Lower leg skin (tissue), 4 donors: ENCODE measurements at places on chromosomes 12 and 14.

DNA sequence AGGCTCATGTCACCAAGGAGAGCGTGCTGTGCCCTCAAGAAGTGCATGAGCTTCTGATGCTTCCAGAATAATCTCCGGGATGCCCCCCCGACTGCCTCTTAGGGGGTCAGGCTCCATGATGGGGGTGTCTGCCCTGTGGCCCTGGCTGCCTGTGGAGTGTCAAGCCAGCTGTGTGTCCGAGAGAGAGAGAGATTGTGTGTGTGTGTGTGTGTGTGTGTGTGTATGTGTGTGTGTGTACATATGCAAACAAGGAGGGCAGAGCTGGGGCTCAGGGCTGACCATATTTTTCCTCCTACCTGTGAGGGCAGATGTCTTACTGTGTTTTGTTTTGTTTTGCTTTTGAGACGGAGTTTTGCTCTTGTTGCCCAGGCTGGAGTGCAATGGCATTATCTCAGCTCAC, 5.6 kb upstream of the ALDH2 start:
- DNase-seq = no peak

DNA sequence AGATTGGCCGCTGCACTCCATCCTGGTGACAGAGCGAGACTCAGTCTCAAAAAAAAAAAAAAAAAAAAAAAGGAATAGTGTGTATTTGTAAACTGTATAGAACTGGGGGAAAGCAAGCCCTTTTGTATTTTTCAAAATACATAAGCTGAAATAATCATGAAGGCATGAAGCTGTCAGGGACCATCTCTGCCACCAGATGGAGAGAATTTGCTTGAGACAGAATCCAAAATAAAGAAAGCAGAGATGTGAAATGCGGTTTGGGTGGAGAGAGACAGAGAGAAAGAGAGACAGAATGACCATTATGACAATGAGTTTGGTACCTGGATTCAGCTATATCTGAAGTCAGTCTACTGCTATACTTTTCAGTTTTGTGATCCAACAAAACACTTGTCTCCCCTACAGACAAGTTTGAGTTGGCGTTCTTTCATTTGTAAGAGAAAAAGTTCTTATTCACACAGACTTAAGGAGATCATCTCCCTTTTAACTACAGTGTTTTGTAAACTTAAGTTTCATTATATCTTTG, 155.7 kb upstream of the LRIG3 start:
- DNase-seq = no peak

DNA sequence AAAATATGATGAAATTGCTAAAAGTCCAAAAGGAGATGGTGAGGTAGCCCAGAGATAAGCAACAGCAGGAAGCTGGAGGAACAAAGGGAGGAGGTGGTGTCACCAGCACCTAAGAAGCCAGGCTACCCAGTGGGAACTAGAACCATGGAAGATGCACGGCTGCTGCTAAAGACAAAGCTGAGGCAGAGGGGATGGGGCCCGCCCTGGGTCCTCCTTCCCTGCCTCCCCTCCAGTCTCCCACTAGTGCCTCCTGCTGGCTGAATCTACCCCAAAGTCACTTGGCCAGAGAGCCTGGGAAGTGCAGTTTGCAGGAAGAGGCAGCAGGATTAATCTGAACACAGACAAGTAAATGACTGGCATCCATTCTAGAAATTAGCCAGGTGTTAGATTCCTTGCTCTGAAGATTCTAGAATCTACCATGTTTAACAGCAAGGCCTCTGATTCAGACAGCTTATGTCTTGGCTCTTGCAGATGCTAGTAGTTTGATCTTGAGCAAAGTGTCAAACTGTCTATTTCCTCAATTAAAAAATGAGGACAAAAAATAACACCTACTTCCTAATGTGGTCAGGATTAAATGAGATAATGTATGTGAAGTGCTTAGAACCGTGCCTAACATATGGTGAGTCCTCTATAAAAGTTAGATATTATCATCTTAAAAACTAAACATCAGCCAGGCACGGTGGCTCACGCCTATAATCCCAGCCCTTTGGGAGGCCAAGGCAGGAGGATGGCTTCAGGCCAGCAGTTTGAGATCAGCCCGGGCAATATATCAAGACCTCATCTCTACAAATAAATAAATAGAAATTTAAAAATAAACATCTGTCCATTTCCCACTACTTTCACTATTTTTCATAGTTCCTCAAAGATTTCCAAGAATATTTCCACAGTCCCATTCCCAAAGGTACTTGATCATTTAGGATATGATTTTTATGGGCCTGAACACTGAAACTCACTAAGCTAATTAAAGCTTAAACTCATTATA, 5.8 kb upstream of the LRP10 start:
- no peak for DNase-seq

DNA sequence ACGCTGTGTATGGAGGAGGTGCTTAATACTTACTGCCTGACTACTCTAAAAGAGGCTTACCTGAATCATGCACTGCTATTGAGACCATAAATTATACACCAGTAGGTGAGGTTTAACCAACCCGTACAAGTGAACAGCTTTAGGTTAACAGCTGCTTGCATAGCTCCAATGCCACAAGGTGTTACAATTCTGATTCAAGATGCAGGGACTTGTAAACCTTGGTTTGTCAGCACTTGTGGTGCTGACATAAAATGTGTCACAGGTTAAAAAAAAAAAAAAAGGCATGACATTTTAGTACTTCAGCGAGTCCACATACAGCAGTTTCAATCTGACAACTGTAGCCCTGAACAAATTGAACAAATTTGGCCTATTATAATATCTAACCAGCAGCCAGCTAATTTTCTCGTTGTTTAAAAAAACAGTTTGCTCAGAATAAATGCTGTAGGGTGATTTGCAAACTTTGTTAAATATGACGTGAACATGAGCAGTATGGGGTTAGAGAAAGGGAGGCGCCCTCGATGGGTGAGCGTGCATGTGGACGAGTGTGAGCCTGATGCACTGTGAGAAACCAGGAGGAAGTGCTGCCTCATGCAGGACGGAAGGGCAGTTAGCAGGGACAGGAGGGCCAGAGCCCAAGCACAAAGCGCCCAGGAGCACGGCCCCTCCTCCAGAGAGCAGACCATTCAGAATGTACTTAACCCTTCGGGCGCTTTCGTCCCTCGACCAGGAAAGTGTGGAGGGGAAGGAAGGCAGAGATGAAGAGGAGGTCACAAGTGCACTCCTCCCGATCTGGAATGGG, 44.7 kb downstream of the TCHP start:
- DNase-seq = no peak
